ENCODE measurements at places on chromosomes 12 and 14.
A peak's percentile ranks its signal among the peaks of the same experiment; 100 is the strongest.

- DNase-seq, result no peak
These were observed 63.3 kb upstream of the CDKN3 start for GRCh38 chr14:54333511-54333910.

GRCh38 chr12:114954511-114955055, 270.6 kb upstream of the TBX3 start:
- peak; percentile 32 for DNase-seq

DNA sequence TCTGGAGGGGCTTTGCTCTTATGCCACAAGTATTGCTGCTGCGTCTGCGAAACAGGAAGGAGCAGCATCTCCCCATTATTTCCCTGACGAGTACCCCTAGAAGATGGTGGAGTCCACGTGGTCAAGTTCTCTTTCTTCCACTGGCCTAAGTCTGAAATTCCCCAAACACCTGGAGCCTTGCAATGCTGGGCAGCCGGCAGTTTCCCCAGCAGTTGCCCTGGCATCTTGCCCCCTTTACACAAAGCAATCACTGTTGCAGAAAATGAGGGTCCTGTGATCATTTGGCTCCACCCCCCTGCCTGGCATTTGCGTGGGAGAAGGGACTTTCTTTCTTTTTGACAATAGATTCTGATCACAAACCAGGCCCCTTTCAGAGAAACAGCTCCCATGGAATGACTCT, 56.9 kb downstream of the FOS start:
- peak; percentile 65 for DNase-seq

GRCh38 chr14:57232006-57232405, 36.7 kb downstream of the EXOC5 start:
- no peak for DNase-seq

- no peak for DNase-seq
These were observed 51.7 kb upstream of the MYF6 start for GRCh38 chr12:80655751-80656150.

DNA sequence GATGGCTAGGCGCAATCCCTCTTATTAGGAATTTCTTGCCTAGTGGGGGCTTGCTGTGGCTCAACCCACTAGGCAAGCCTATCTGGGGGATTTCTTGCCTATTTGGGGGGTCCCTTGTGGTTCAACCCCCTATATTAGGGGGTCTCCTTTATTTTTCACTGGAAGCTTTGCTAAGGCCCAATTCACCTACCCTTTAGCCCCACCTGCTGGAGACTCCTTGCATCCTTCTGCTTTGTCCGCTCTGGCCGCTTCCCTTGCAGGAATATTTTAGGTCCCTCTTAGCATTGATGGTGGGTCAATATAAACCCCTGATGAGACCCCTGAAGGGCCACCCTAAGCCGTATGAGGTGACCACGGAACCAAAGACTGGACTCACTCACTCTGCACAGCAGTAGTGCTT, 1552.1 kb downstream of the AACS start:
- no peak for DNase-seq

DNA sequence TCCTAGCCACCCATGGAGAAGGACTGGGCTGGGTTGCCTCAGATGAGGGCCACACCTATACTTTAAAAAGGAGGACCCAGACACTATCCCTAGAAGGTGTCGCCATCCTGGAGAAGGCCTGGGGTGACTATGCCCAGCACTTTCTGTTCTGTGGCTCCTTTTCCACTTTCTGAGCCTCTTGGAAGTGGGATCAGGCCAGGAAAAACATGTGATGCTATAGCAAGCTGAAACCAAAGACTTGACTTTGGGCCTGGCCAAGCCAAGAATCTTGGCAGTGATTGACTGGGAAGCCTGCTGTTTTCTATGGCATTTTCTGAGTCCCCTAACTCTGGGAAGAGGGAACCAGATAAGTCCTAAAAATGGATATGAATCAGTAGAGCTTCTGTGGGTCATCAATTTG, 332.3 kb downstream of the ZFP36L1 start:
- DNase-seq, result no peak

- no peak for DNase-seq
These were observed 23.3 kb upstream of the HMGA2 start for GRCh38 chr12:65800937-65801336.

- no peak for DNase-seq
These were observed 29.2 kb downstream of the PRMT8 start for GRCh38 chr12:3520168-3520567.

- peak; percentile 73 for DNase-seq
These were observed 89.2 kb downstream of the PDZRN4 start for GRCh38 chr12:41277100-41277945.

GRCh38 chr14:95481391-95482022, 34.9 kb downstream of the SYNE3 start:
- no peak for DNase-seq

GRCh38 chr14:102982852-102983470, 60.5 kb downstream of the AMN start:
- peak; percentile 55 for DNase-seq

DNA sequence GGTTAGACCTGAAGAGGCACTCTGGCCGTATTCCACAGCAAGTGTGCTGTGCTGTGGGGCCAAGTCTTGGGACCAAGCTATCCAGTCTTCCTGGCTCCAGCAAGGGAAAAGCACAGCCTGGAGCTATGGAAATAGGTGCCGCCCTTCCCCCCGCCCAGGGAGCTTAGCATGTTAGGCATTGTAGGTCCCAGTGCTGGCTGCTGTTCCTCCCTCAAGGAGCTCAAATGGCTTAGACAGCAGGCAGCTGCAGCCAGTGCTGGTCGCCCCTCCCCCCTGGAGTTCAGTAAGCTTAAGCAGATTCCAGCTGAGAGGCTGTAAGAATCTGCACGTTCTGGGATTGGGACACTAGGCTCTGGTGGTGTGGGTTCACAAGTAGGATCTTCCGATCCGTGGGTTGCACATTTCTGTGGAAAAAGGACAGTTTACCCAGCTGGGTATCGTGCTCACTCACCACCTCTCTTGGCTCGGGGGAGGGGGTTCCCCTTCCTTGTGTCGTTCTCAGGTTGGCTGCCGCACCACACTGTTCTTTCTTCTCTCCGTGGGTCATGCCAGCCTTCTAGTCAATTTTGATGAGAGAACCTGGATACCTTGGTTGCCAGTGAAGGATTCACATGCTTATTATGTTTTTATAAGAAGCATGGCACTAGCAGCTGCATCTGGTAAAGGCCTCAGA, 127.3 kb downstream of the CNTN1 start:
- DNase-seq, result no peak

DNA sequence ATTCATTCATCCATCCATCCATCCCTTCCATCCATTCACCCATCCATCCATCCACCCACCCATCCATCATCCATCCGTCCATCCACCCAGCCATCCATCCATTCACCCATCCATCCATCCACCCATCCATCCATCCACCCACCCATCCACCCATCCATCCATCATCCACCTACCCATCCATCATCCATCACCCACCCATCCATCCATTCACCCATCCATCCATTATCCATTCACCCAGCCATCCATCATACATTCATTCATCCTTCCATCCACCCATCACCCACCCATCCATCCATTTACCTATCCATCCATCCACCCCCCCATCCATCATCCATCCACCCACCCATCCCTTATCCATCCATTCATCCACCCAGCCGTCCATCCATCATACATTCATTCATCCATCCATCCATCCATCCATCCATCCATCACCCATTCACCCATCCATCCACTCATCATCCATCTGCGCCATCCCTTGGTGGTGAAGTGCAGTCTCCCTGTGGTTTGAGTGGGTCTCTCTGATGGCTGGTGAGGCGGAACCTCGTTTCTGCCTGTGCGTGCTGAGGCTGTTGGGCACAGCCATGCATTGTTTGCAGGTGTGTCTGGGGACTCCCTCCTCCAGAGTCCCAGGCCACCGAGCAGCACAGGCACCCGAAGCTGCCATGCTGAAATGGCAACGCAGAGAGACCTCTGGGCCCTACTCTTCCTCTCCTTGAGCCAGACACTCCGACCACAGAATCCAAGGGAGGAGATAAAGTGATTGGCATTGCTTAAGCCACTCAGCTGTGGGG, 22.7 kb downstream of the NOC4L start:
- DNase-seq, result no peak

- DNase-seq, result peak; percentile 87
These were observed 338.7 kb downstream of the ACSS3 start for GRCh38 chr12:81416571-81416970.

GRCh38 chr12:75641031-75641780, 129.8 kb upstream of the KRR1 start:
- DNase-seq, result no peak

DNA sequence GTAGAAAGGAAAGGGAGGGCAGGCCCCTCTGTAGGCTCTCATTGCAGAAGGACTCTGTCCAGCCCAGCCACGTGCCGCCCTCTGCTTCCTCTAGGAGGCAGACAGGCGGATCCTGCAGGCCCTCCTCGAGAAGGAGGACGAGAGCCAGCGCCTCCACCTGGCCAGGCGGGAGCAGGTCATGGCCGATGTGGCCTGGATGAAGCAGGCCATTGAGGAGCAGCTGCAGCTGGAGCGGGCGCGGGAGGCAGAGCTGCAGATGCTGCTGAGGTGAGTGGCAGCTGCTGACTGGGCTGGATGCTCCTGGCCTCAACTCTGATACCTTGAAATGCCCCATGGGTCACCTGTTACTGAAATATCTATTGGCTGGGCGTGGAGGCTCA, 10.9 kb downstream of the TCHP start:
- DNase-seq, result no peak

GRCh38 chr12:23528316-23528715, 421.2 kb downstream of the SOX5 start:
- DNase-seq, result no peak

- DNase-seq, result no peak
These were observed 34.2 kb downstream of the PPM1H start for GRCh38 chr12:62900686-62901272.

DNA sequence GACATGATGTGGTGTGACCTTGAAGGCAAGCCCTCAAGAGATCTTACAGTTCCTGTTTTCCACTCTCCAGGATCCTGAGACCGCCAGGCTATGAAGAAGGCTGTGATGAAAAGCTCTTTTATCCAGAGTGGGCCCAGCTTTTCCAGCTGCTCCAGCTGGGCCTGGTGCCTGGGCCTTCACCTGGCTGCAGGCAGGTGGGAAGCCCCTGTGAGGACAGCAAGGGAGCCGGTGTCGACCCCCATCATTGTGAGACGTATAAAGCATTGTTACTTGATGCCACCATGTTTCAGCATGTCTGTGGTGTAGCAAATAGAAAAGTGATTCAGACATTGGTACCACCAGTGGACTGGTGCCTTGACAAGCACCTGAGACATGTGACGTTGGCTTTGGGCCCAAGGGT, 190.2 kb downstream of the KIF26A start:
- no peak for DNase-seq

GRCh38 chr12:124109760-124110159, 136.7 kb downstream of the ZNF664 start:
- DNase-seq, result no peak

GRCh38 chr12:1533205-1533601, 61.2 kb downstream of the FBXL14 start:
- DNase-seq, result no peak

DNA sequence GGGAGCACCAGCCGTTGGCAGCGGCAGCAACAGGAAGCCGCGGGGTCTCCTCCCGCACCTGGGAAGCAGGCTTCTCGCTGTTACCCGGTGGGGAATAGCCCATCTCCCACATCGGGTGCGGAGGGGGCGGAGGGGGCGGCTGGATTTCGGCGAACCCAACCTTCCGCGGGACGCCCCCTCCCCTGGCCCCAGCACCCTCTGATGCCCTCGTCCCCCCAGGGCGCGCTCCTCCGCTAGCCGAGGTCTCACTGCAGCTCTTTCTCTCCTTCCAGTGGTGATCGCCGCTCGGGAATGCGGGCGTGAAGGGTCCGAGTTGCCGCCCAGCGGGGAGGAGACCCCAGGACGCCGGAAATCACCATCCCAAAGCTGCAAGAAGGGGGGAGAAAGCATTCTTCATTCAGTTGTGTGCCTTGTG, 303 bp downstream of the SAMD4A start:
- DNase-seq, result no peak

DNA sequence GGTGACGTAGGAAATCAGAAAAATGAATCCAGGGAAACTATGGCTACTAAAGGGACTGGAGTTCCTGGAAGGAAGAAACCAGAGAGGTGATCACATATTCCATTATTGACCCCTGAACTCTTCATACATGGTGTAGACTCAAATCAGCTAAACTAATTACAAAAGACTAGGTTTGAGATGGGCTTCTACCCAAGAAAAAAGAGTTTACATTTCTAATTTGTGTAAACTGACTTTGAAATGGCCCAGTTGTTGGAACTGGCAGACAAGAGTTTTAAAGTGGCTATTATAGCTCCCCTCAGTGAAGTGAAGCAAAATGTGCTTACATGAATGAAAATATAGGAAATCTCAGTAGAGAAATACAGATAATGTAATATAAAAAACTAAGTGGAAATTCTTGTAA, 1619.4 kb upstream of the SEL1L start:
- no peak for DNase-seq

DNA sequence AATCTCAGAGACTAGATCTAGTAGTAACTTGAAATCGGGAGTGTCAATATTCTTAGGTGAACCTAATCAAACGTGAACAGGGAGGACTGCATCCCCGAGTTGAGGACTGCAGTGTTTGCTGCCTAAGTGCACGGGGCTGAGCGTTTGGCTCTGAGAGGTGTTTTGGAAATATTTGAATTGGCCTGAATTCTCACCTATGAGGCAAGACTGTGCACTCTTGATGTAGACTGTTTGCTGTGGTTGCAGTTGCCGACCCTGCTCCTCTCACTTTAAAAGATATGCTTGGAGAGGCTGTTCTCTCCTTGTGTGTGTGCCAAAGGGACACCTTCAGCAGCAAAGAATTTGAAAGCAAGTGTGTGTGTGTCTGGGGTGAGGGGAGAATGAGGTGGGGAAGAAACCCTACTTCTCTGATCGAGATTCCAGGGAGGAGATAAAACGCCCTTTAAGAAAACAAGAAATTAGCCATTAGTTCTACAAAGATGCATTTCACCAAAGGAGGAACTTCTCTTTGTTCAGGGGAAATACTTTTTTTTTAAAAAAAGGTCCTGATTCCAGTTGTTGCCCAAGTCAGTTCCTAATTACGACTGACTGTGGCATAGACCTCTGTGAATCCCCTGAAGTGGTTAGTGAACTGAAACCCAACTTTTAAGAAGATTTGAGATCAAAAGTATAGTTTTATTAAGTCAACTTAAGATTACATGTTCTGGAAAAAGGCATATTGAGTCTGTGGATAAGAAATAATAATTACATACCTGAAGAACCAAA, 106.6 kb downstream of the DYRK2 start:
- DNase-seq, result peak; percentile 28

DNA sequence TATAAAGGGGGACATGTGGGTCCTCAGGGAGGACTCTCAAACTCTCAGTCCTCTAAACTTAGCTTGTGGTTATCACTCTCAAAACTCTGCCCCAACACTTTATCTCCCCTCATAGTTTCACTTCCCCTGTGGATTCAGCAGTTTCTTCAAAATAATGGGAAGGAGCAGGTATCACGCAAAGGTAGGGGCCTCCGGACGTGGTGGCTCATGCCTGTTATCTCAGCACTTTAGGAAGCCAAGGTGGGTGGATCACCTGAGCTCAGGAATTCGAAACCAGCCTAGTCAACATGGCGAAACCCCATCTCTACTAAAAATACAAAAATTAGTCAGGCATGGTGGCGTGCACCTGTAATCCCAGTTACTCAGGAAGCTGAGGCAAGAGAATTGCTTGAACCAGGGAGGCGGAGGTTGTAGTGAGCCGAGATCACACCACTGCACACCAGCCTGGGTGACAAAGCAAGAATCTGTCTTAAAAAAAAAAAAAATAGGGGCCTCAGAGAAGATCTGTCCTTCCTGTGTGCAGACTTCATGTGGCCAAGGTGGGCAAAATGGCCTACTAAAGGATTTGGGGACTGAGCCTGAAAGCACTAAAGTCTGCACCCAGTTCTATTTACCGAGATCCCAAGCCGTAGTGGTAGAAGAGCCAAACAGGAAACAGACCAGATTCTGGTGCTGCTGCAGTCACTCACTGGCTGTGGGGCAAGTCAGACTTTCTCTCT, 6.4 kb downstream of the ITGB7 start:
- DNase-seq, result no peak

- DNase-seq, result no peak
These were observed 2.5 kb upstream of the CACNA2D4 start for GRCh38 chr12:1920971-1921370.

Data from pons (tissue), 1 donor.